Fibroblast of skin of right biceps (primary cell): ENCODE measurements at places on chromosomes 6 and 20.

GRCh38 chr6:155943635-155944034 lies 488.0 kb upstream of the NOX3 start:
- DNase-seq: peak; percentile 30

GRCh38 chr6:12962529-12962928 lies 246.0 kb downstream of the PHACTR1 start:
- DNase-seq: peak; percentile 44

GRCh38 chr6:11389977-11390376 lies 147.6 kb upstream of the TMEM170B start:
- peak; percentile 51 for DNase-seq

- DNase-seq: peak; percentile 20
Measured at GRCh38 chr6:160431791-160432404, 83.7 kb downstream of the SLC22A3 start.

DNA sequence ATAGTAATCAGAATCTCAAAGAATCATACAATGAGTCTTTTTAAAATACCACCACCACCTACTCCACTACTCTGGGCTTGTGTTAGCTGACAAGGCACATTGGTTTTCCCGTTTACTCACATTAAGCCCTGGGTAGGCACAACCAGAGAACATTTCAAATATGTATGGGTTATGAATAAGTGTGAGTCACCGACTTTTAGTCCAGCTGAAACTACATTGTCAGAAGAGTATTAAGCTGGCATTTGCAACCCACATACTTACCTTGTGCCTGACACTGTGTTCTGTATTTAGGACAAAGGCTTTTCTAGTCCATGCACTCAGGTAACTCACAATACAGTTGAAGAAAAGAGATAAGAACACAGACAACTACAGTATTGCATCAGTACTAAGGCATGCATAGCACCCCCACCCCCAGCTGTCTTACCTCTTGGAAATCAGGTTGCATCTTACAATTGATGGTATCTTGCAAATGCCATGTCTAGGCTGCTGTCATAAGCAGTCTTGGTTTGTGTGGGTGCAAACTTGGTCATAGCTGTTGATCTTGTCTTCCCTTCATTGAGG lies 40.3 kb upstream of the AHI1 start:
- DNase-seq: peak; percentile 85

DNA sequence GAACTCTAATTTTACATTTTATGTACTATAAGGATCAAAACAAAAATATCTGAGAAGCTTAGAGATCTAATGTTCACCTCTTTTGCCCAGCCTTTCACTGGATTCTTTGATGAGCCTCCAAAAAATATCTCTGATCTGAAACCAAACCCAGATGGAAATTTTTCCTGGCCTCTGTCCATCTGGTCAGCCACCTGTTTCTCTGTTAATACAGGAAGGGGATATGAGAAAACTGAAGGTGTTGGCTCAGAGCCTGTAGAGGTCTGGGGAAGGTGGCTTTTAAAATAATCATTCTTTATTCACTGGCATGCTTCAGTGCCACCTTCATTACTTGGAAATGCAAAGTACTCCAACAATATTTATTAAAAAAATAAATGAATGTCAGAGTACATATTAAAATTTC lies 8.5 kb upstream of the MCM3 start:
- DNase-seq: no peak

DNA sequence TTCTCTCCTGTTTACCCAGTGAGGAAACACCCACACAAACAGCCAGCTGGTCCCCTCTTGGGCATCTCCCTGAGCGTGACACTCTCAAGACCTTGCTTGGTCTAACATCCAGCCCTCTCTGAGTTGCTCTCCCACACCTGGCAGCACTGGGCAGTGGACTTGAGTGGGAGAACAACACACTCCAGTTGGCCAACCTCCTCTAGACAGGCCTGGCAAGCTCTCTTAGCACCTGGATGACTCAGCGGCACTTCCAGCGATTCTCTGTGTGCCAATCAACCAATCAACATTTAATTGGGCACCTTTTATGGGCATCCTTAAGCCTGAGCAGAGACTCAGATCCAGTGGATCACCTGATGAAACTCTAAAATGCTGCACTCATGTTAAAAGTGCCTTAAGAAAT lies 76.6 kb upstream of the QKI start:
- DNase-seq: no peak

- DNase-seq: no peak
Measured at GRCh38 chr6:106390088-106390487, 29.6 kb downstream of the CRYBG1 start.

DNA sequence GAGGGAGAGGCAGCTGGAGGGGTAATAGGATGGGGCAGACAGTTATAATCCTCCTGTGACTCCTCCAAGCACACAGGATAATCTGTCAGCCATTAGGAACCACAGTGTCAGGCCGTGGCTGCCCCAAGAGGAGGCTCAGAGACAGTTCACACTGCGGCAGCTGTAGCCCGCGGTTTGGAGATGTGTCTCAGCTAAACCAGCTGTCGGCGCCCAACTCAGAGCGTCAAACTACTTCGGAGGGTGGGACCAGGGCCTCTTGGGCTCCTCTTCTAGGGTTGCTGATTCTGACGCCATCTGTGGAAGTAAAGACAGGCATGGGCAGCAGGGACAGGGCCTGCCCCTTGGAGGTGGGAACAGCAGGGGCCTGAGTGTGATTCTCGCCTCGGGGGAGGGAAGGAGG lies 309.8 kb downstream of the CDC5L start:
- DNase-seq: peak; percentile 94

- no peak for DNase-seq
Measured at GRCh38 chr20:17304774-17305173, 77.9 kb downstream of the PCSK2 start.

- no peak for DNase-seq
Measured at GRCh38 chr20:42435230-42435629, 754.5 kb downstream of the PTPRT start.

DNA sequence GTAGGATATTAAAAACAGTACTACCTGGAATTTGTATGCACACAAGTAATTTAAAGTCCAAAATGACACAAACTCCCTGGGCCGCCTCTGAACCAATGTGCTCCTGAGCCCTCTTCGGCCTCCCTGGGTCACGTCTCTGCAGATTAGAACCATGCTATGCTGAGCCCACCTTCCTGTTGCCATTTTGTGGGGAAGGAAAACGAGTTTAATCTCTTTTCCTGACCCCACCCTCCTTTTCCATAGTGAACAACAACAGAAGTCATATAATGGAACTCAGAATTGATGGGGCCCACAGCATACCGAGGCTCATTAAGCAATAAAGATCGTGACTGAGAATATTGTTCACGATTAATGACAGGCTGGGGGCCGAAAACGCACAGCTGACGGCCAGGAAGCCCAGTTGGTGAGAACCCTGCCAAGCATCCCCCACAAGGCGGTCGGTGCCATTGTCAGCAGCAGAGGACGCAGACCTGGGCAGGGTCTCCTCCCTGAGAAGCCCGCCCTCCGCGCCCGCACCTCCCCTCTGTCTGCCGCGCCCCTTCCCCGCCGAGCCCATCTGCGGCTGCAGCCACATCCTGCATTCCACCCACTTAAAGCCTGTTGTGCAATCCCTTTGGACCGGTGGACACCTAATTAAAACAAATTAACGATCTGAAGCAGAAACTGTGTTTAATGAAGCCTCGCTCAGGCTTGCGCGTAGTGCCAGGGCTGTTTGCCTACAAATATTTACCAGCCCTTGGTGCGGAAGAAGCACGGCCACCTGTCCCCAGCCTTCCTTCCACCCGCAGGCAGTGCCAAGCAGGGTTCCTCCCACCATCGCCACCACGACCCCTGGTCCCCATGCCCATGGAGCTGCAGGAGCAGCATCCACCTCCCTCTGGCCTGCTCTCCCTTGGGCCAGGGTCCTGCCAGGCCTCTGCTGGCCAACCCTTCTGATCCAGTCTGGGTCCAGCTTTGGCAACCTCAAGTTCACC lies 68.1 kb downstream of the DLL1 start:
- DNase-seq: no peak

DNA sequence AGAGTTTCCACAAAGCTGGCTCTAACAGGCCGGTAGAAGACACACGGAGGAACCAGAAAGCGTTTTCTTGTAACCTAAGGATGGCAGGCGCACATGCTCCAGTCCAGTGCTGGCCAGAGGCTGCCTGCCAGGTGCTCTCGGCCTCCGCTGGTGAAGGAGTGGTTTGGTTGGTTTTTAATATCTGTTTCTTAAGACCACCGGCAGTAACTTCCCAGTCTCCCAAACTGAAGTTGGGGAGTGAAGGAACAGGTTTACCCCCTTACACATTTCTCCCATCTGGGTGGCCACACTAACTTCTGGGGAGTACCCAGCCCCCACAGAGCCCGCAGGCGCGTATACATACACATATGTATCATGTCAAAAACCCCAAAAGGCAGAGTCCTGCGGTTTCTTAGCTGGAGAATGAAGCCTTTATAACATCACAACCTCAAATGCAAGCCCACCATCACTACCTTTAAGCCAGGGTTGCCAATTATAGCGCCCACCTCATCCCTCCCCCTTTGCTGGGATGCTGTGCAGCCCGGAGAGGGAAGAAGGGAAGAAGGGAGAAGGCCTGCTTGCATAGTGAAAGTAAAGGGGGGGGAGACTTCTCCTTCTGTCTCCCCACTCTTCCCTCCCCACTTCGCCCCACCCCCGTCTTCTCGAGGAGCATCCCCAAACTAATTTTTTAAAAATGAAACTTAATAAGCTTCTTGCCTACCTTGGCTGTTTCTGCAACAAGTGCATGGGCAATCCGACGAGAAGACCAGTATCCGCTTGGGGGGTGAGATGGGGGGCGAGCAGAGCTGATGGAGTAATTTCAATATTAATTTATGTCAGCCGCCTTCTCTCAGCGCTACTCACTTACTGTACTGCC lies 1.0 kb downstream of the TRERF1 start:
- DNase-seq: no peak

DNA sequence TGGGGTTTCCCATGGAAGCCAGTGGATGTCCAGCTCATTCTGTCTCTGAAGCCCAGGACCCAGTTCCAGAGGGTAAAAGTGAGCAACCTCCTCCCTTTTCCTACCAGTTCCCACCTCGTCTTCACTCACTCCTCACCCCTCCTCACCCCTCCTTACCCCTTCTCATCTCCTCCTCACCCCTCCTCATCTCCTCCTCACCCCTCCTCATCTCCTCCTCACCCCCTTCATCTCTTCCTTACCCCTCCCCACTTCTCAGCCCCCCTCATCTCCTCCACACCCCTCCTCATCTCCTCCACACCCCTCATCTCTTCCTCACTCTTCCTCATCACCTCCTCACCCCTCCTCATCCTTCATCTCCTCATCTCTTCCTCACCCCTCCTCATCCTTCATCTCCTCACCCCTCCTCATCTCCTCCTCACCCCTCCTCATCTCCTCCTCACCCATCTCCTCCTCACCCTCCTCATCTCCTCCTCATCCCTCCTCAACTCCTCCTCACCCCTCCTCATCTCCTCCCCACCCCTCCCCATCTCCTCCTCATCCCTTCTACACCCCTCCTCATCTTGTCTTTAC lies 246.1 kb downstream of the MYLK4 start:
- DNase-seq: no peak

GRCh38 chr6:131949909-131950766 lies 1.0 kb downstream of the CCN2 start:
- DNase-seq: peak; percentile 87

DNA sequence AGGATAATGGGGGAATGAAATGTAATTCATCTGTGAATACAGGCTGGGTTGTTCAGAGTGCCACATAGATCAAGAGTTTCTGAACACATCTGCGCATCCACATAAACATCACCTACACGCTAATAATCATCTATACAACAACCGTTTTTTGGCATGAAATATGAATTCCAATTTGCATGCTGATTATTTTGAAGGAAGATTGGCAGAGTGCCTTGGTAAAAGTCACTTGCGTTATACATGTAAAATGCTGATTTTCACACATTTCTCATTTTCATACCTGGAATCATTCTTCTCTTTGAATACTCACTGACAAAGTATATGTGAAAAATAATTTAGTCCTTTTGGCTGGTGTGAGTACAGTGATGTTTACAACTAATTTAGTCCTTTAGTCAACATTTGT lies 17.7 kb downstream of the COL9A1 start:
- DNase-seq: no peak

- no peak for DNase-seq
Measured at GRCh38 chr20:41304002-41304401, 13.5 kb downstream of the ZHX3 start.

DNA sequence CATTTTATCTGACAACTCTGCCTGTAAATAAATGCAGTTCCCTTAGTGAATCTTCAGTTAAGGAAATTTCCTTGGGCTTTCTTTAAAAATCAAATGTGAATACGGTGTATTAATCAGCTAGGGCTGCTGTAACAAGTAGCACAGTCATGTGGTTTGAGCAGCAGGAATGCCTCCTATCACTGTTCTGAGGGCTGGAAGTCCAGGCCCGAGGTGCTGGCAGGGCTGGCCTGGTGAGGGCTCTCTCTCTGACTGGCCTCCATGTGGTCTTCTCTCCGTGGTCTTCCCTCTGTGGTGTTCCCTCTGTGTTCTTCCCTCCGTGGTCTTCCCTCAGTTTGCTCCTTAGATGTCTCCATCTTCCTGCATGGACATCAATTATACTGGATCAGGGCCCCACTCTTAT lies 124.1 kb downstream of the SMOC2 start:
- no peak for DNase-seq

DNA sequence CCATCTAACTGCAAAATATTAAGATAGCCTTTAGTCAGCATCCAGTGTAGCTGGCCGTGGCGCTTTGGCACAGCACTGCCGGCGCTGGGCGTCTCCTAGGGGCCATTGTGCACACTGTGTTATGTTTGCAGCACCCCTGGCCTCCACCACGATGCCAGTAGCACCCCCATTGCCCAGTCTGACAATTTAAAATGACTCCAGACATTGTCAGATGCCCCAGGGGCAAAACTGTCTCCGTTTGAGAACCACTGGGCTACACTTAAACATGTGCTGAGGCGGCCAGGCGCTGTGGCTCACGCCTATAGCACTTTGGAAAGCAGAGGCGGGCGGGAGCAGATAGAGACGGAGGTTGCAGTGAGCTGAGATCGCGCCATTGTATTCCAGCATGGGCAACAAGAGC lies 6.0 kb upstream of the MTG2 start:
- no peak for DNase-seq

DNA sequence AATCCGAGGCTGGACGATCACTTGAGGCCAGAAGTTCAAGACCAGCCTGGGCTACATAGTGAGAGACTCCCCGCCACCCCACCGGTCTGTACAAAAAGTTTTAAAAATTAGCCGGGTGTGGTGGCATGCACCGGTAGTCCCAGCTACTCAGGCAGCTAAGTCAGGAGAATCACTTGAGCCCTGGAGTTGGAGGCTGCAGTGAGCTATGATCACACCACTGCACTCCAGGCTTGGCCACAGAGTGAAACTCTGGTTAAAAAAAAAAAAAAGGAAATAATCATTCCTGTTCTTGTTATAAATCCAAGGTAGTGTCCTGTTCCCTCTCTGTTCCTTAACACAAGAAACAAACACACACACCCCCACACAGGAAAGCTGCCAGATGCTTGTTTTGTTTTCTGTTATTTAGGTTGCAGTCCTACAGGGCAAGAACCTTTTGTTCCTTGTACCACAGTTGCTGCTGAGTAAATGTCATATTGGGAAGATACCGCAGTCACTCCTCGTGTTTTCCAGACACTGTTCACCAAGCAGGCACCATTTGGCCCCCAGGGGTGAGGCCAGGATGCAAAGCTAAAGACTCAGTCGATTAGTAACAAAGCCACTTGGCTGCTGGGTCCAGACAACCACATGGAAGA lies 28.9 kb downstream of the ASIP start:
- no peak for DNase-seq

- no peak for DNase-seq
Measured at GRCh38 chr20:31403886-31404285, 2.1 kb downstream of the DEFB121 start.

GRCh38 chr6:109515781-109516409 lies 32.9 kb upstream of the ZBTB24 start:
- DNase-seq: no peak
